ENCODE measurements at places on chromosomes 3 and 15.

GRCh38 chr3:141808586-141808985 lies 45.4 kb downstream of the GRK7 start:
- DNase-seq = no peak

DNA sequence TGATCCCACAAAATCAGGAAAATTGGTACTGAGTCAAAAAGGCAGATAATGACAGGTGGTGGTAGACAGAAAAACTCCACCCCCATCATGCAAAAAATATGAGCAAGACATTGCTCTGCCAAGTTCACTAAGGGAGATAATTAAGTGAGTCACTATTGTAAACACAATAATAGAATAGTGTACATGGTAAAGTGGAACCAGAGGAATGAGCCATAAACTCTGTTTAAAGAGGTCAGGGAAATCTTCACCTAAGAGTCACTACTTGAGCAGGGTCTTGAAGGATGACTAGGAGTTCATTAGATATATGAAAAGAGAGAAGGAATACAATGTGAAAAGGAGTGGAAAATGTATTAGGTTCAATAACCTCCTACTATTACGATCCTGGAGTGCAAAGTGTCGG lies 213.4 kb upstream of the PEX5L start:
- DNase-seq = no peak

DNA sequence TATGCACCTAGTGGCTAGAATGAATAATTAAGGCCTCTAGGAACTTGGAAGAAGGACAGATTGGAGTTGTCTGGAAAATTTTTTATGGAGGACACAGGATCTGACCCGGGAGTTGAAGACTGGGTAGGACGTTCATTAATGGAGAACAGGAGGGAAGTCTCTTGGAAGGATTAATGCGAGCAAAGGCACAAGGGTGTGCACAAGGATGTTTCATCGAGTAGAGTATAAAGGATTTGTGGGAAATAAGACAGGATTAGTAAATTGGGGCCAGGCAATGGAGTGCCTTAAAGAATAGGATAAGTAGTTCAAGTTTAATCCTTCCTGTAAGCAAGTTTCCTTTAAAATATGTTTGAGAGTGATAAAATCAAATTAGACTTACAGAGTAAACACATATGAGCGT lies 14.6 kb downstream of the LMOD3 start:
- no peak for DNase-seq

DNA sequence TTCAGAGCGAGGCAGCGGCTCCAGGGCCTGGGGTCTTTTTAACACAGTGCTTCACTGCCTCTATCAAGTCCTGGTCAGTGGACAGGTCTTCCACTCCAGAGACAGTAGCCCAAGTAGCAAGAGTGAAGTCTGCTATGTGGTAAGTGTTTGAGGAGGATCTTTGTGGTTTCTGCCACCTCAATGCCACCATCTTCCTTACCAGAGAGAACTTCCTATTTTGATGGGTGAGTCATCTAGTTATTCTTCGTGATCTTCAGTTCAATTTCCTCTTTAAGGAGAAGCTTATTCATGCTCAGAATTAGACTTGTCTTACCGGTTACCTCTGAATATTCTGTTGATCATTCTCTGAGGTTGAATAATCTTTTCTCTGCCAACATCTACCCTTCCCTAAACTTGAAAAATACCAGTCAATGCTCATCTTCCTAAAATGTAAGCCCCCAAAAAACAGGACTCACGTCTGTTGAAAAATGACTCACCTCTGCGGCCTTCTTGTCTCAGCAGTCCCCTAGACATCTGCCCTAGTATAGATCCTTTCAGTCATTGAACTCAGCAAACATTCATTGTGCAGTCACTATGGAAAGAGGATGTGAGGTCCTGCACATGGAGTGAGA lies 32.2 kb upstream of the BCL6 start:
- DNase-seq = no peak

- no peak for DNase-seq
Measured at GRCh38 chr3:72887343-72887704, 522 bp upstream of the GXYLT2 start.

GRCh38 chr3:78887547-78888011 lies 880.2 kb downstream of the ROBO1 start:
- no peak for DNase-seq

- DNase-seq = no peak
Measured at GRCh38 chr15:39641191-39641889, 60.5 kb downstream of the THBS1 start.

DNA sequence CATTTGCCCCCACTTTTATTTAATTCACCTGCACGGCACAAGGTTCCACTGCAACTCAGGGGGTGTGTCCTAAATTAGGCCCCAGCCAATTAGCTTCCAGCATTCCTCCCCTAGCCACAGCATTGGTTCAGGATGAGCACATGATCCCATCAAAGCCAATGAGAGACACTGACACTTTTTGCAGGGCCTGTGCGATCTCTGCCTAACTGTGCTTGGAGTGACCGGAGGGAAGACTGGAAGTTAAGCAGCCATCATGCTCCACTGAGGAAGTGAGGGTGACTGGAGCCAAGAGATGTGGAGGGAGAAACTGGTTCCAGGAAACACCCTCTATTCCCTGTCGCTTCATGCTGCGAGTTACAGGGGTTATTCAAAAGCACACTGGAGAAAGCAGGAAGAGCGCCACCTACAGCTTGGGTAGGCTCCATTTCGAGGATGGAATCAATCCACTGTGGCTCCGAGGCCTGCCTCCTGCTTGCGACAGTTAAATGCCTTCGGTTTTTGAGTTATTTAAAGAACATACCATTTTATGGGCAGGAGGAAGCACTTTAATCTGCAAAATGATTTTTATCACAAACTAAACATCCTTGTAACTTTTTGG lies 122.2 kb upstream of the WNT5A start:
- no peak for DNase-seq

All from activated naive CD4-positive, alpha-beta T cell (primary cell).